ENCODE measurements at places on chromosomes 11 and 22. TPM values are rescaled to one million over a fixed set of nuclear protein-coding genes. Genes with fewer than 3 reads are reported as not detected.

Gene NAP1L4
- total RNA-seq = 99.6 TPM

Gene ARL2
- total RNA-seq = 130 TPM

Gene GLYATL2
- under 0.01 TPM for total RNA-seq

Gene GLB1L2
- total RNA-seq = 0.34 TPM

All from dermis lymphatic vessel endothelial cell (primary cell).